ENCODE measurements at places on chromosomes 12 and 14. TPM values are rescaled to one million over a fixed set of nuclear protein-coding genes. Genes with fewer than 3 reads are reported as not detected.
A peak's percentile ranks its signal among the peaks of the same experiment; 100 is the strongest.

DNA sequence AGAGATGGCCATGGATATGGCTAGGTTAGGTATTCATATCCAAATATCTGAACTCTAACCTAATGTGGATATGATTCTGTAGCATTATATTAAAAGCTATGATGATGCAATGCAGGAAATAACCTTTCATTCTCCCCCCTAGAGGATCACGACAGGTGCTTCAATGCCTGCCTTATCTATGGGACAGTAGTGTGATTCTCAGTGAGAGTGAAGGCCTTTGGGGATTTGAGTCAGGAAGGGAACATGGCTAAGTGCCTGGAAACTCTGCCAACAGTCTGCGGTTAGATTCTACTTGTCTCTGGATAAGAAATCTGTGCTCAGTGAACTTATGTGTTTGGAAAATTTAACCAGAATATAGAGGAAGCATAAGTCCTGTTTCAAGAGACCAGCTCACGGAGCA lies 81.8 kb downstream of the SLC38A1 start:
- peaks cover 36% of the 10 kb centered on the region for H3K4me1 ChIP-seq
- no peak for DNase-seq
- H3K36me3 ChIP-seq = peaks cover 78% of the 10 kb centered on the region
- peak overlapping the region; percentile 12 for H3K27ac ChIP-seq
- H3K27me3 ChIP-seq = no peaks in the 10 kb centered on the region

GRCh38 chr12:7833831-7834230 lies 38.9 kb downstream of the SLC2A14 start:
- H3K27me3 ChIP-seq = no peaks in the 10 kb centered on the region
- no peak overlapping the region for H3K27ac ChIP-seq
- H3K36me3 ChIP-seq = no peaks in the 10 kb centered on the region
- no peak for DNase-seq
- H3K4me1 ChIP-seq = no peaks in the 10 kb centered on the region

DNA sequence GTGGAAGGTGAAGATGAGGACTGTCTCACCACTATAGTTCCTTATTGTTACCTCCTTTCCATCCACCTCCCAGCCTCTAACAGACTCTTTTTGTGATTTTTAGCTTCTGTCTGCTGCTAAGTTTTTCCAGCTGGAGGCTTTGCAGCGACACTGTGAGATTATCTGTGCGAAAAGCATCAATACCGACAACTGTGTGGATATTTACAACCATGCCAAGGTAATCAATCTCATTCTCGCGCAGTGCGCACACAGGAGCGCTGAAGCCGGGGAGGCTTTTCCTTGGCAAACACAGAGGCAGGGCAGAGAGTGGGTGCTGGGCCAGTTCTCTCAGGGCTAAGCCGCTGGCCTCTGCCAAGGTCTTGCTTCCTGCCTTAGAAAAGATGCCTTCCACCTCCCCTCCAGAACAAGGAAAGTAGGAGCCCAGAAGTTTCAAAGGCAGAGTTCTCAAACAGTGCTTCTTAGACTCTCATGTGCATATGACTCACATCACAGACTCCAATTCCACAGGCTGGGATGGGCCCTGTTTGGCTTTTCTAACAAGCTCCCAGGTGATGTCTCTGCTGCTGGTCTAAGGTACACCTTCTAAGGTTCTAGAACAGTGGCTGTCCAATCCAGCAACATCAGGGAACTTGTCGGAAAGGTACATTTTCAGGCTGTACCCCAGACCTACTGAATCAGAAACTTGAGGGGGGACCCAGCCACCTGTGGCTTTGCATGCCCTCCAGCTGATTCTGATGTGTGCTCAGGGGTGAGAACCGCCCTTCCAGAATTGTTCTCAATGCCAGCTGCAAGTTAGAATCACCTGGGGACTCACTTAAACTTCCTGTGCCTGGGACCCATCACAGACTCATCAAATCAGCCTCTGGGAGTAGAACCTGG lies 33.8 kb upstream of the PWP1 start:
- no peak for DNase-seq
- no peaks in the 10 kb centered on the region for H3K4me1 ChIP-seq
- no peak overlapping the region for H3K27ac ChIP-seq
- H3K27me3 ChIP-seq = no peaks in the 10 kb centered on the region
- H3K36me3 ChIP-seq = peaks cover 6% of the 10 kb centered on the region

- peak overlapping the region; percentile 40 for H3K27ac ChIP-seq
- DNase-seq = no peak
- no peaks in the 10 kb centered on the region for H3K27me3 ChIP-seq
Observed at GRCh38 chr14:68518761-68519670, 273.9 kb downstream of the ZFP36L1 start.

DNA sequence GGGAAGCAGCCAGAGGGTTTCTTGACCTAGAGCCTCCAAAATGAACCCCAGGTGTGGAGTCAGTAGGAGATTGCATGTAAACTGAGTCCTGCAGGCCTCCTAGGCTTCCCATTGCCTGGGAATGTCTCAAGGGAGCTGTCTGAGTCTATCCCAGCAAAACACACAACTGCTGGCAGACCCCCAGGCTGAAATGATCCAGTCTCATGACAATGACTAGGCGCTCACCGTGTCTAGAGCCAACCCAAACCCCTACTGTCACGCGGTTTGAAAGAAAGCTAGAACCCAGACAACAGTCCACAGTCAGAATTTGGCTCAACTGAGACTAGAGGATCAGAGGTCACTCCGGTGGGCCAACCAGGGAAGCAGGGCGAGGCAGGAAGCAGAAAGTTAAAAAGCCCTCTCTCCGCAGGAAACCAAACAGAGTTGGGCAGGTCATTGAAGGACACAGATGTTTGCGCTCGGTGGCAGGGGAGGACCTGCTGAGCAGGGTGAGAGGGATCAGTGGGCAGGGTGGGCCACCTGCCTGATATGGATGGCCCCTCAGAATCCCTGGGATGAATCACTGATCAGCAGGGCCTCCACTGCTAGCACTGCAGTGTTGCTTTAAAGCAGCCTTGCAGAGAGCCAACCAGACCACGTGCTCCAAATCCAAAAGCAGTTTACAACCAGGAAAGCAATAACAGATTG lies 23.8 kb downstream of the ACTN1 start:
- no peaks in the 10 kb centered on the region for H3K36me3 ChIP-seq
- DNase-seq = no peak
- H3K4me3 ChIP-seq = peak overlapping the region; percentile 69
- peak overlapping the region; percentile 93 for H3K27ac ChIP-seq

DNA sequence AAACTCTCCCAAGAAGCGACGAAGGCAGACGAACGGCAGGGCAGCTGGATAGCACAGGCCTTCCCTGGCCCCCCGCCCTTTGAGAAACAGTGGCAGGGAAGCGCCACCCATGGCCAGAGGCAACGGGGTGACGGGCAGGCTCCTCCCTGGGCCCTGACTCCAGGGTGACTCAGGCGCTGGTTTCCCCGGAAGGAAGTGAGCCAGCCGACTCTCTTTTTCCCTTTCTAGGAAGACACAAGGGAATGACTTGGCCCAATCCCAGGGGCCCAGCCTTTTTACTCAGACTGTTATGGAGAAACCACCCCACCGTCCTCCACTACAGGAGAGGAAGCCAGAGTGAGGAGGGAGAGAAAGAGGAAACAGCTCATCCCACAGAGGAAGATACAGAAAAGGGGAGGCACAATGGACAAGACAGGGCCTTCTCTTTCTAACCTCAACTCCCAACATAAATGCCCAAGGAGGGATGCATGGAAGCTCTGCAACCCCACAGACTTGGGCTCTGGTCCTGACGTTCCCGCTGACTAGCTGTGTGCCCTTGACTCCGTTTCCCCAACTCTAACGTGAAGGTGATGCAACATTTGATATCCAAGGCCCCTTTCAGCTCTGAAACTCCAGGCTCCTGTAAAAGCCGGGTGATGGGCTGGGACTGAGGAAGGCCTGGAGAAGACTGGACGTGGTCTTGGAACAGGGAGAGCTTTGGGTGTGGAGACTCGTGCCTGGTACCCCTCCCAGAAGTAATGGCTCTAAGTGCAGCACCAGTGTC lies 27.9 kb downstream of the ACTN1 start:
- peaks cover 92% of the 10 kb centered on the region for H3K4me1 ChIP-seq
- H3K27ac ChIP-seq = peak overlapping the region; percentile 100

DNA sequence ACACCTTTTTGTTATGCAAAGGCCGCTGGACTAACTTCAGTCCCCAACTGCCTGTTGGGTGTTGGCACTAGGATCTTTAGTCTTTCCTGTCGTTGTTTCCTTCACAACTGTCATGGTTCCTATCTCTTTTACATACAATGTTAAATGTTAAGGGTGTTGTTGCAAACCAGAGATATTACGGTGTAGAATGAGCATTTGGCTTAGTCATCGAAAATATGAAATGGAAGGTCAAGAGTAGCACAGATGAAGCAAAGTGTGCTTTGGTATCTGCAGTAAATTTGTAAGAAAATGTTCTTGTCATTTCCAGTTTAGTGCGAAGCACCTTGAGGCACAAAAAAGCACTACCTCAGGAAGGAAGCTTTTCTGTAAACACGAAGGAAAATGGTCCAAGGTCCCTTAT lies 751.3 kb upstream of the LRFN5 start:
- no peak overlapping the region for H3K27ac ChIP-seq
- H3K4me1 ChIP-seq = no peaks in the 10 kb centered on the region
- no peak for DNase-seq
- no peaks in the 10 kb centered on the region for H3K36me3 ChIP-seq
- H3K4me3 ChIP-seq = no peak overlapping the region
- no peaks in the 10 kb centered on the region for H3K27me3 ChIP-seq

GRCh38 chr12:9721394-9722092 lies 11.4 kb downstream of the CLECL1 start:
- peak overlapping the region; percentile 41 for H3K27ac ChIP-seq
- H3K36me3 ChIP-seq = no peaks in the 10 kb centered on the region
- H3K27me3 ChIP-seq = no peaks in the 10 kb centered on the region
- H3K4me1 ChIP-seq = peaks cover 57% of the 10 kb centered on the region
- DNase-seq = no peak
- H3K4me3 ChIP-seq = no peak overlapping the region

GRCh38 chr14:55891692-55892091 lies 226.5 kb upstream of the PELI2 start:
- no peaks in the 10 kb centered on the region for H3K36me3 ChIP-seq
- peaks cover 24% of the 10 kb centered on the region for H3K27me3 ChIP-seq
- H3K4me1 ChIP-seq = no peaks in the 10 kb centered on the region

DNA sequence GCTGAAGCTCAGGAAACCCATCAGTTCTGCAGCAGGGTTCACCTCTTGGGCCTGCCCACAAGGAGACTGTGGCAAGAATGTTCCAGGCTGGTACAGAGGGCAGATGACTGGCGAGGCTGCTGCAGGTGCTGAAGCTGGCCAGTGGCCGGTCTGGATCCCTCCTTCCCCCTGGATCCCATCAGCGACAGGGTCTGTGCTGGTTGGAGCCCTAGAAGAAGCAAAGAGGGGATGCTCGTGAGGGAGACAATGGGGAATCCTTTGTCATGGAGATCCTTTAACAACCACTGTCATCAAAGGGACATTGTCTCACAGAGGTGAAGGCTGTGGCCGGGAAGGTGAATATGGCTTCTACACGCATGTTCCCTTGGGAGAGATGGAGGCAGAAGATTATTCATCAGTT lies 211.4 kb upstream of the TMEM132C start:
- H3K36me3 ChIP-seq = no peaks in the 10 kb centered on the region
- no peaks in the 10 kb centered on the region for H3K27me3 ChIP-seq
- no peak overlapping the region for H3K27ac ChIP-seq
- H3K4me3 ChIP-seq = no peak overlapping the region
- DNase-seq = no peak
- peaks cover 2% of the 10 kb centered on the region for H3K4me1 ChIP-seq

GRCh38 chr14:63394841-63395240 lies 76.1 kb upstream of the GPHB5 start:
- no peak overlapping the region for H3K4me3 ChIP-seq
- H3K27ac ChIP-seq = peak overlapping the region; percentile 53
- no peak for DNase-seq
- H3K4me1 ChIP-seq = peaks cover 6% of the 10 kb centered on the region
- peaks cover 5% of the 10 kb centered on the region for H3K36me3 ChIP-seq
- H3K27me3 ChIP-seq = no peaks in the 10 kb centered on the region

- H3K27me3 ChIP-seq = peaks cover 5% of the 10 kb centered on the region
- H3K27ac ChIP-seq = no peak overlapping the region
- DNase-seq = no peak
- no peak overlapping the region for H3K4me3 ChIP-seq
- H3K36me3 ChIP-seq = no peaks in the 10 kb centered on the region
Observed at GRCh38 chr14:73267474-73267873, 30.2 kb downstream of the PAPLN start.

DNA sequence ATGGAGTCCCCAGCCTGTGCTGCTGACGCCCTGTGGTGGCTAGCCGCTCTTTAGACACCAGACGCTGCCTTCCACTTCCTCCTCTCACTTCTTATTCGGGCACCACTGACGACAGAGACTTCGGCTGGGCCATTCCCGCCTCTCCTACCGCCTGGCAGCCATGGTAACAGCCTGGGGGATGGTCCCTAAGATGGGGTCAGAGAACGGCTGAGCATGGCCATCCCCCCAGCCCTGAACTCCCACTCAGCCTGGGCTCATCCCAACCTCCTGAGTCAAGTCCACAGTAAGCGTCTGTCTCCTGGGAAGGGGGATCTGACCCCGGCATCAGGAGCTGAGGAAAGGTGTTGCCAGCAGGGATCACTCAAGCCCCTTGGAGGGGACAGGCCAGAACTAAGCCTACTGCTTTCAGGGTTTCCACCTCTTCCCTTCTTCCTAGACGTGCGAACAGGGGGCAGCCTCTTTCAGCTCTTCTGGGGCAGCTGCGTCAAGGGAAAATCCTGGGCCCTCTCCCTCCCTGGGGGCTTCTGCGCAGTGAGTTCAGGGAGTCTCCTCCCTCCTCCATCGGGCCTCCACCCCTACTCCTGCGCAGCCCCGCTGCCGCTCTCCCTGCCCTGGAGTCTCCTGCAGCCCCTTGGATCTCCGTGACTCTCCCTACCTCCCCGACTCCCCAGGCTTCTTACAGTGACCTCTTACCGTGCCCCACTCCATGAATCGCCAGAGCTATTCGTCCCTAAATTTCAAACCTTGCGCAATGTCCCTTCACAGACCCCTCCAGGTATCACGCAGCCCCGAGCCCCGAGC lies 643 bp upstream of the TAMALIN start:
- peak overlapping the region; percentile 89 for H3K27ac ChIP-seq
- DNase-seq = no peak
- H3K4me1 ChIP-seq = peaks cover 17% of the 10 kb centered on the region
- H3K27me3 ChIP-seq = no peaks in the 10 kb centered on the region
- H3K4me3 ChIP-seq = peak overlapping the region; percentile 85
- H3K36me3 ChIP-seq = peaks cover 22% of the 10 kb centered on the region

GRCh38 chr12:6465467-6466183 lies 4.9 kb downstream of the VAMP1 start:
- peaks cover 26% of the 10 kb centered on the region for H3K36me3 ChIP-seq
- peak overlapping the region; percentile 74 for H3K4me3 ChIP-seq
- peak overlapping the region; percentile 94 for H3K27ac ChIP-seq
- no peak for DNase-seq

DNA sequence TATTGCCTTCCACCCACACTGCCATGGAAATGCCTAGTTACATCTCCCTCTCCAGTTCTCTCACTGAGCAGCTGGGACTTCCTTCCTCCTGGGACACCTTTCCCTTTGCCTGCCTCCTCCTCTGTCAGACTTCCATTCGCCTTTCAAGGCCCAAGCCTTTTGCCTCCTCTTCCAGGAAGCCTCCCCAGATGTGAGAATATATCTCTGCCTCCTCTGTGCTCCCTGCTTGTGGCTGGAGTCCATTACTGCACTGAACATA lies 3.1 kb downstream of the IFI27L2 start:
- peaks cover 20% of the 10 kb centered on the region for H3K4me1 ChIP-seq
- no peak for DNase-seq
- peaks cover 2% of the 10 kb centered on the region for H3K27me3 ChIP-seq

Gene MYBPC1
- total RNA-seq = not detected

Gene CEP170B
- 4.6 TPM for total RNA-seq

Gene PTCSC3
- total RNA-seq = not detected

Measured in naive thymus-derived CD8-positive, alpha-beta T cell (primary cell).